ENCODE measurements at places on chromosomes 4 and X.

DNA sequence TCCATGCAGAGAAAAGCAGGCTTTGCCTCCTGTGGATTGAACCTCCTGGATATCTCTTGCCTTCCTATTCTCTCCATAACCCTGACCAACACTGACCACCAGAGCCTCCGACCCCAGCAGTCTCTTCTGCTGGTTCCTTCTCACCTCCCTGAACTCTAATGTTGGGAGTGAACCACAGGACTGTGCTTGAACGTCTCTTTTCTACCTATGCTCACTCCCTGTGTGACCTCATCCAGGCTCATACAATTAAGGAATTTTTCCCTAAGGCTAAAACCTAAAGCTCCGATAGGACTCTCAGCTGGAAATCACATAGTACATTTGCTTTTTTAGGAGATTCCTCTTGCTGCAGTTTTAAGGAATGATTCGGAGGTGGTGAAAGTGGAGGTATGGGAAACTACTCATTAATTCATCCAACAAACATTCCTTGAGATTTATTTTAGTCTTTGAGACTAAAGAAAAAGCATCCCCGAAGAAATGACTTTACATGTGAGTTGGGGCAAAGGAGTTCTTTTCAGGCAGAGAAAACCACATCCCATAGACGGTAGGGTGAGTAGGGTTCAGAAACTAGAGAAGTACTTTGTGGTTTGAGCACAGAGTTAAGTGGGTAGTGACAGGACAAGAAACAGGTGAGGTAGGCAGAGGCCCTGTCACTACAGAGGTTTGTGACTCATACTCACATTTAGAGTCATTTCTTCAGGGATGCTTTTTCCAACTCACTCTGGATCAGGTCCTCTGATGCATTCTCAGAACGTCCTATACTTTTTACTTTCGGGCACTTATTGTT, 30.8 kb downstream of the NDNF start:
- DNase-seq = no peak

- DNase-seq = peak; percentile 2
These were observed 282.9 kb downstream of the USP46 start for GRCh38 chr4:52376132-52376704.

DNA sequence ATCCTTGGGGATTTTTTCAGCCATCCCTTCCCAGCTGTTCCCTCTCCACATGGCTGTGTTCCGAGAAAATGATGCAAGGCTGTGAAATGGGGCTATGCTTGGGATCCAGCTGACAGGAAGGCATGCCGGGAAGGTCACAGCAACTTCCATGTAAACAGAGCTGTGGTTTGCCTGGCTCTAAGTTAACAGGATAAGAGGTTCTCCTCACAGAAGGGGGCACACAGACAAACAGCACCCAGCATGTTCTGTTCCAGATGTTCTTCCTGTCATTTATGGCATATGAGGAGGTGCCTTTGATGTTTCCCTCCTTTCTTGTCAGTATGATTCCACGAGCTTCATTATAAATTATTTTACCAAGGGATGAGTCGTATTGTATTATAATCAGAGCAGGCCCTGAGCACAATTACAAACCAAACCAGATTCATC, 220.7 kb downstream of the ANTXR2 start:
- no peak for DNase-seq

GRCh38 chr4:141890279-141890678, 253.9 kb downstream of the IL15 start:
- DNase-seq = no peak

DNA sequence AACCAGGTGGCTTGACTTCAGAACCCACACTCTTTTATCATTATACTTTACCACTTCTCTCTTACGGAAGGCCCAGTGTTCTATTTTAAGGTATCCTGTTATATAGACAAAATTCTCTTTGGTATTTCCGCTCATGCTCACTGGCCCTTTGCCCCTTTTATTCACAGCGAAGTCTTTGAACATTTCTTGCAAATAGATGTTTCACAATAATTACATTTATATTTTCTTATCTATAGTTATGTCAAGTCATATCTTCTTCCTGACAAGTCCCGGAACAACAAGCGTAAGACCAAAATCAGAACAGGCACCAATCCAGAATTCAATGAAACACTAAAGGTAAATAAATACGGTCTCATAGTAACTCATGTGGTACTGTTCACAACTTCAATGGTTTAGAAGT, 102.0 kb downstream of the SYTL5 start:
- no peak for DNase-seq

- no peak for DNase-seq
These were observed 958.6 kb downstream of the TRAM1L1 start for GRCh38 chr4:116126794-116127193.

GRCh38 chr4:126838941-126839679, 793.6 kb upstream of the INTU start:
- no peak for DNase-seq

DNA sequence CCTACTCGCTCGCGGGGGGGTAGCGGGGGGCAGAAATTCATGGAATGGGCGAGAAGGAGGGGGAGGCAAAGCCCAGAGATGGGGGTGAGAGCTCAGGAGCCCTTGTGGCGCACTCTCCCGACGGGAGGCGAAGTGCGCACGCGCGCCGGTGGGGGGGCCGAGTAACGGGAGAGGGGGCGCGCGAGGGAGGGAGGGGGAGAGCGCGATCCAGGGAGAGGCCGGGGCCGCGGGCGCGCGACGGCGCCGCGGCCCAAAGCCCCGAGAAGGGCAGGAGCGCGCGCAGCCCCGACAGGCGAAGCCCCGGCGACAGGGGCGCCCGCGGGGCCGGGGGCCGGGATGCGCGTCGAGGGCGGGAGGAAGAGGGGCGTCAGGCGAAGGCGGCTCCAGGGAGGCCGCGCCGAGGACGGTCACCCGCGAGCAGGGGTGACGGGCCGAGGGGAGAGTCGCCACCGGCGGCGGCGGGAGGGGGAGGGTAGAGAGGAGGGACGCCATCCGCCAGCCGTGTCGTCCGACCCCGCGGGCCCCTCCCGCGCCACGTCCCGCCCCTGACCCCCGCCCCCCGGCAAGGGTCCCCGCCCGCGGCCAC, 421 bp downstream of the MECP2 start:
- peak; percentile 50 for DNase-seq

DNA sequence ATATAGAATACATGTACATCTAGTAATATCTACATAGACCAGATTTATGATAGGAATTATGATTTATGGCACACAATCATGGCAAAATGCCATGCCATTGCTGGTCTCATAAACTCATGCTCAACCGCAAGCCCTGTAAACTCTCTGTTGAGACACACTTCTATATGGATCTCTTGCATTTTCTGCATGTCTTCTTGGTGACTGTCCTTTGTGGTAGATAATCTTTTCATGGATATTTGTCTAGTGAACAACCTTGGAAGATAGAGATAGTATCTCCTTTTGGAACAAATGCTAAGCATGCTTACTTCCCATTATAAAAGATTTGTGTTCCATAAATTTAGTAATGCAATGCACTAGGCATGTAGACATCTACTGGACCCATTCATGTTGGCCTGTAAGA, 328.0 kb downstream of the NAF1 start:
- DNase-seq = no peak

GRCh38 chr4:43765514-43765913, 683.1 kb downstream of the KCTD8 start:
- DNase-seq = no peak

DNA sequence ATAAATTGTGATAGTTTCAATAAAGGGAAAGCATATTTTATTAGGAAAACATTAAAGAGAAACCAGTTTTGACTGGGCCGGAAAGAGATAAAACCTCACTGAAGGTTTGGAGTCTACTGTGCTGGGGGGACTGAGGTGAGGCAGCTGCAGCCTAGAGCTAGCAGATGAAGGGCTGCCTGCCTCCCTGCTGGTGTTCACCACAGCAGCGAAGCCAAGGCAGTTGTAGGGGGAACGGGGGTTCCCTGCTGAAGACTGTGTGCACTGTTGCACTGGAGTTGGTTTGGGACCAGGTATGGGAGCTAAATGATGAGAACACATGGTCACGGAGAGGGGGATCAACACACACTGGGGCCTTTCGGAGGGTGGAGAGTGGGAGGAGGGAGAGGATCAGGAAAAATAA, 546.5 kb upstream of the SMIM31 start:
- DNase-seq = no peak

- DNase-seq = no peak
These were observed 244.8 kb upstream of the PSAPL1 start for GRCh38 chr4:7679406-7680040.

- DNase-seq = no peak
These were observed 522.8 kb downstream of the GLUD2 start for GRCh38 chrX:121570072-121570841.

DNA sequence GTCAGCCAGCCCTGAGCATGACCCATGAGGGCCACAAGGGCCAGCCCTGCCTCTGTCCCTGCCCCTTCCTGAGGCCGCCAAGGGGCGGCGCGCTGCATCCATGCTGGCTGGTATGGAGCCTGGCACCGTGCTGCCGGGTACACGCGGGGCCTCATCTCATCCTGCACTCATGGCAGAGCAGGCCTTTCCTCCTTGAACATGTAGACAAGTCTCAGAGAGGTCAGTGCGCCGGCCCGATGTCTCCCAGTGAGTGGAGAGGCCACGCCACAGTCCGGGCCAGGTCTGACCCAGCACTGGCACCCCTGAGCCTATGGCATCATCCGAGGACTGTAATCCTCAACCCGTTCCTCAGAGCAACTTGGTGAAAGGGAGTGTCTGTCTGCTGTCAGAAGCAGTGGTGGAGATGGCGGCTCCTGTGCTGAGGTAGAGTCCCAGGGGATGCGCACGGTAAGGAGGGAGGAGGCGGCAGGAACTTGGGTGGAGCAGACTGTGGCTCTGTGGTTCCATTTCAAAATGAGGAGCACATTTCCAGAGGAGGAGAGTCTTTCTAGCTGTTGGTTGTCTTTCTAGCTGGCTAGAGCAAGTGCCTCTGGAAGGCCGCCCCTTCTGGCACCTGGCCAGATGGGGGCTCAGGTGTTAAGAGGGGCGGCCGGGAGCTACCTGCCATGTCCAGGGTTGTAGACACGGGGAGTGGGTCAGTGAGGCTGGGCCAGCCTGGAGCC, 32.8 kb downstream of the TRMT44 start:
- no peak for DNase-seq

GRCh38 chr4:150990993-150991392, 24.1 kb downstream of the LRBA start:
- DNase-seq = no peak

DNA sequence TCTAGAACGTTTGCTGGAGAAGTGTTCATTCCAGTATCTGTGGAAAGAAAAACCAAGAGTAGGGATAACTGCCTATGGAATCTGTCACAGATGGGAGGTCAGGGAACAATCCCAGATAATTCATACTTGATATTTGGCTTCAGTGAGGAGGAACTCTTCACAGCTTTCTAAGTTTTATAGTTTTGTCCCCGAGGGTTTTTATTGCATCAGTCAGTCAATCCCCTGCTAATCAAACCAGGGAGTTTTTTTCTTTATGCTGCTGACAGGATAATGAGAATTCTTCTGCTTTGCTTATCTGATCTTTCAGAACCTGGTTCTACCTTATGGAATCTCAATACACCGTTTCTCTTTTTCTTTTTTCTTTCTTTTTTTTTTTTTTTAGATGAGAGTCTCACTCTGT, 633 bp upstream of the TRIML2 start:
- no peak for DNase-seq

DNA sequence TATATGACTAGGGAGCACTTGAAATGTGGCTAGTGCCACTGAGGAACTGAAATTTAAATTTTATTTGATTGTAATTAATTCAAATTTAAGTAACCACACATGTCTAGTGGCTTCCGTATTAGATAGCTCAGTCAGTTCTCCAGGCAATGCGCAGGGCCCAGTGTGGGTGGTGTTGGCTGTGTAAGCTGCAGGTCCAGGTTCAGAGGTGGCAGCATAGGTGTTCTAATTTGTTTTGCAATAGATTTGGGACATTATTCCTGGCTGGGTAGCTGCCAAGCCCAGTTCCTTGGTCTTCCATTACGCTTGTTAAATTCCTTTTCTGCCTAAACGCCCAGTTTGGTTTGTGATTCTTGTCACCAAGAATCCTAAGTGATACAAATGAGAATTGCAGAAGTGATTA, 79.5 kb downstream of the FAM184B start:
- DNase-seq = no peak

- peak; percentile 54 for DNase-seq
These were observed 96.3 kb upstream of the NOCT start for GRCh38 chr4:138919094-138919936.

- DNase-seq = peak; percentile 12
These were observed 92.5 kb upstream of the EDA2R start for GRCh38 chrX:66731398-66731797.

GRCh38 chrX:82127228-82128123, 925.6 kb downstream of the SH3BGRL start:
- no peak for DNase-seq

DNA sequence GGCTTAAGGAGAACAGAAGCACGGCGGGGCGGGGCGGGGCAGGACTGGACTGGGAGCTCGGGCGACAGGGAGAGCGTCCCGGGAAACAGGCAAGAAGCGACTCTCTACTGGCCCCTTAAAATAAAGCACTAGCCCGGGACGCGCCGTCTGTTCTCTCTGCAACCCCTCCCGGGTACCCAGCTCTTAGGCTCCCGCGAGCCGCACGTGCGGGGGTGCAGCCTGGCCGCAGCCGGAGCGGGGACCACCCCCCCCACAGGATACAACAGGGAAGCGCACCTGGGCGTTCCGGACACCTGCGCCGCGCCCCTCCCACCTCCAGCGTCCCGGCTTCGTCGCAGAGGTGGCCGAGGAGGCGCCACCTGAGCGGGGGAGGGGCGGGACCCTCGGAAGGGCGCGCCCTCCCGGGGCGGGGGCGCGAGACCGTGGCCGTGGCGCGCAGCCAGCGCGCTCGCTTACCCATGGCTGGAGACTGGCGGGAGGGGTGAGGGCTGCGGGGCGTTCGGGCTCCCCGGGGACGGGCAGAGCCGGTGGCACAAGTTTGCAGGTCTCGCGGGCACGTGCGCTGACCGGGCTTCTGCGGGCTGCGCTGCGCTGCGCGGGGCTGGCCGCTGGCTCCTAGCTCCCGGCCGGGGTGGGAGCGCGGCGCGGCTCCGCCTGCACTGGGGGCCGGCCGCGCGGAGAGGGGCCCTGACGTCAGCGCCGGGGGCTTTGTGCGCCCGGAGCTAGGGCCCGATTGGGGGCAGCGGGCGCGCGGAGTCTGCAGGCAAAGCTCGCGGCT, 91.5 kb downstream of the GEMIN8 start:
- DNase-seq = no peak

GRCh38 chr4:183072176-183072575, 26.9 kb upstream of the WWC2 start:
- DNase-seq = no peak

GRCh38 chrX:134963041-134963440, 27.8 kb upstream of the SMIM10 start:
- DNase-seq = no peak

DNA sequence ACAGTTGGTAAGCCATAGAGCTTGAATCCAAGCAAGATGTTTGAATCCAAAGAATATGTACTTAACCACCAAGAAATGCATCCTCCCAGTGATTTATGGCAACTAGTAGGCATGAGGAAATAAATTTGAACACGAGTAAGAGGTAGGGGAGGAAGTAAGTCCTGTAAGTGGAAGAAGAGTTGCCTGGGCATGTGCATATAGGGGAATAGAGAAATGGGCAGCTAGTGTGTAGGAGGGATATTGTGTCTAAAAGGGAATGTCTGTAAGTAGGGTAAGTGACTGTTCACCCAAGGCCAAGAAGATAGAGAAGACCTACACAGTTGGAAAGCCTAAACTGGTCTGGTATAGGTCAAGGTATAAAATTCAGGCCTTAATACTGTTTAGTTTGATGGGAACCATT, 4.6 kb downstream of the SH3BGRL start:
- DNase-seq = peak; percentile 28

Measured in inflammatory macrophage treated with lipopolysaccharide for 1 hour (primary cell).